ENCODE measurements at places on chromosomes 2 and 18.

DNA sequence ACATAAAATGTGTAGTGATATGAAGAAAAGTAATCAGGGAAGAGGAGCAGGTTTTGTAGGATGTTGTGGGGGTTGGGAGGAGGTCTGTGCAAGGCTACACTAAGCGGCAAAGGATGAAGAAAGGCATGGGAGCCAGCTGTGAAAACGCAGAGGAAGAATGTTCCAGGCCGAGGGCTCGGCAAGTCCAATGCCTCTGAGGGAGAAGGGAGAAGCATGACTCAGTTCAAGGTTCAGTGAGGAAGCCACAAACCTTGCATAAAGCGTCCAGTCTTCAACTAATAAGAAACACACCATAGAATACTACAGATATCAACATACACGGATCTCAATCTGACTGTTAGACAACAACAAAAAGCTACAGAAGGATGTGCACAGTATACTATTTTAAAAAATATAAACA is 16.2 kb downstream of the EPB41L3 start:
- DNase-seq: no peak

- no peak for DNase-seq
These were observed 217.8 kb downstream of the HAUS1 start for GRCh38 chr18:46321955-46322354.

- no peak for DNase-seq
These were observed 85.5 kb downstream of the HDAC4 start for GRCh38 chr2:239315308-239315707.

DNA sequence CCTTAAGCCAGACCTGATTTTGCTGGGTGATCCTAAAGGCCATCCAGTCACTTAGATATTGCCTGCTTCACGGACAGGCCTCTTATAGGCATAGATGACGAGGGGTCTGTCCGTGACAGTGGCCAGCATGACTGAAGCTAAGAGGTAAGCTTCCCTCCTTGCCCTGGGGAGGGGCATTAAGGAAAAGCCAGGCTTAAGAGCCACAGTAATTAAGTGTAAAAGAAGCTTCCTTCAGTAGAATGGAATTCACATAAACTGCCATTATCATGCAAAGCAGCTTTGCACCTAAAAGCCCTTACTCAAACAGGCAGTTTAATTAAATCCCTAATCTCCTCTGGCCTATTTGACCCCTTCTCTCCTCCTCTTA is 99.4 kb upstream of the PKDCC start:
- no peak for DNase-seq

DNA sequence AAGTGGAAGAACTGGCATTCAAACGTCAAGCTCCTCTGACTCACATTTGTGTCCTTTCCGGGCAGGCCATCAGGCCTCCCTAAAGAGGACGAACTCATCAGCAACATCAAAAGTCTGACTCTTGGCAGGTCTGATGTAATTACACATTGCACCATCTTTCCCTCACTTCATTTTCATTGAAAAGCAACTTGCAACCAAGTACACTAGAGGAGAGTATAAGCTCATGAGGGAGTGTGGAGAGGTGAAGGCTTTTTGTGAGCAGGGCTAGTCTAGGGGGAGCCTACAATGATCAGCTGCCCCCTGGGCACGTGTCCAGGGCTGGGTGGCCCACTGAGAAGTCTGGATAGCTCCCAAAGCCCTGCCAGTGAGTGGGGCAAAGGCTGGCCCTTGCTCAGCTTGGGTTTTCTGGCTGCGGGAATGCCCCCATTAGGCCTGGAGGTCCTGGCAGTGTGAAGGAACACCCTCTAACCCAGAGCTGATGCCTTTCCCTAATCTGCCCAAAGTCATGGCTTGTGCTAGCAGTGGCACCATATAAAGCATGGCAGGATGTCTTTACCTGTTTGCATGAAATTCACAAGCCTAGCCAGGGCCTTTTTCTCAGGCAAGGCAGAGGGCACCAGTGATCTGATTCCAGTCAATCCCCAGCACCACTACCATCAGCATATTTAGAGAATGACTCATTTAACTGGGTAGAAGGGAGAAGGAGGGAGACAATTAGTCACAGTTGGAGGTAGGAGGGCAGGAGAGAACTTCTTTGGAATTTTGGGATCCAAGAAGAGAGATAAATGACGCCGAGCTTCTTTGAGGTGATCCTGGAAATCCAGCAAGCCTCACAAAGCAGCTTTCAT is 8.5 kb upstream of the DAW1 start:
- DNase-seq: no peak

GRCh38 chr18:75364512-75365253 is 62.8 kb downstream of the SMIM21 start:
- no peak for DNase-seq

DNA sequence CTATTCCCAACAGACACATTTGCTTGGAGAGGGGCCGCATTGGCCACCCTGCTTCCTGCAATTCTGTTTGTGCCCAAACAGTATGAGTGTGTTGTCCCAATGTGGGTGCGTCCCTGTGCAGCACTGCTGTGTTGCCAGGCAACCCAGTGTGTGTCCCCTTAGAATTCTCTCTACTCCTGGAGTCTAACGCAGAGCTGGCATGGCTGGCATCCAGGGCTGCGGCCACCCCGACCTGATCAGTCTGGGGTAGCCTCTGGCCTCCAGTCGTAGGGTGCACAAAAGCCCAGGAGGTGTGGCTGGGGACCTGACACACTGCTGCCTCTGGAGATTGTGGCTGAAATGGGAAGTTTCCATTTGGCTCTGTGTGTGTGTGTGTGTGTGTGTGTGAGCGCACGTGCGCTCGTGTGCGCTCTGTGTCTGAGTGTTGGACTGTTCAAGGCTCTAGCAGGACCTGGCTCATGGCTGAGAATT is 48.0 kb downstream of the TEX44 start:
- no peak for DNase-seq

GRCh38 chr2:184534986-184535385 is 63.3 kb upstream of the ZNF804A start:
- no peak for DNase-seq

DNA sequence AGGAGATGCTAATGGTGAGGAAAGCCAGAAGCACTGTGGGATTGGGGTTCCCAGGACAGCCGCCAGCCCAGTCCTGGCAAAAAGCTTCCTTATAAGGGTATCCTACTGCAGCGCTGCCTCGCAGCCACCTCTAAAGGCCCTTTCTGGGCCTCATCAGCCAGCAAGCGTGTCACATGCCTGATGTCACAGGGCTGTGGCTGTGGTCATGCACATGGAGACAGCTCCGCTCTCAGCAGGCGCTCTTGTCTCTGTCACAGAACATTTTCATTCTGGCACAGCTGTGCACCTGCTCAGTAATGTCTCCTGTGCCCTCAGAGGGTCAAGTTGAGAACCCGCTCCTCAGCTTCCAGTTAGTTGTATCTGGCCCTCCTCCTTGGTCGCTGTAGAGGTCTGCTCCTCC is 17.7 kb upstream of the MAL start:
- DNase-seq: no peak

GRCh38 chr2:40395169-40396073 is 56.5 kb downstream of the SLC8A1 start:
- DNase-seq: no peak

- no peak for DNase-seq
These were observed 416.7 kb downstream of the ARHGAP15 start for GRCh38 chr2:143545949-143546255.

- DNase-seq: no peak
These were observed 111.5 kb upstream of the MEIS1 start for GRCh38 chr2:66323406-66323805.

DNA sequence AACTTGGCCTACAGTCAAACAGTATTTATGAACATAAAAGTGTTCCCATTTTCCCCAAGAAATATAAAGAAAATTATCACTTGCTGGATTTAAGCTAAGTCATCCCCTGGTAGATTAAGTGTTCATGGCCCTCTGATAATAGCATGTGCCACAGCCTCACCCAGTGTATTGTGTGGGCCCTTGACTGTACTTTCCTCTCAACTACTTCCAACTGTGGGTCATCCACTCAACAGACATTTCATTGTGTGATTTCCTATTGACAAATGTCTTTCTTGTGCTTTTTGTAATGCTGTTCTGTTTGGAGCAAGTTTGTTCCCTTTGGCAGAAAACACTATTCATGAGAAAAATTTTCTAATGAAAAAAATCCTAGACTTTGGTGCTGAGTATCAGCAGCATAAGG is 48.4 kb upstream of the TMEM17 start:
- no peak for DNase-seq

- no peak for DNase-seq
These were observed 146.5 kb downstream of the SH3BP4 start for GRCh38 chr2:235098269-235098668.

- DNase-seq: peak; percentile 53
These were observed 659 bp downstream of the CHMP1B start for GRCh38 chr18:11851806-11852337.

GRCh38 chr2:192901446-192901845 is 706.7 kb upstream of the TMEFF2 start:
- DNase-seq: no peak

DNA sequence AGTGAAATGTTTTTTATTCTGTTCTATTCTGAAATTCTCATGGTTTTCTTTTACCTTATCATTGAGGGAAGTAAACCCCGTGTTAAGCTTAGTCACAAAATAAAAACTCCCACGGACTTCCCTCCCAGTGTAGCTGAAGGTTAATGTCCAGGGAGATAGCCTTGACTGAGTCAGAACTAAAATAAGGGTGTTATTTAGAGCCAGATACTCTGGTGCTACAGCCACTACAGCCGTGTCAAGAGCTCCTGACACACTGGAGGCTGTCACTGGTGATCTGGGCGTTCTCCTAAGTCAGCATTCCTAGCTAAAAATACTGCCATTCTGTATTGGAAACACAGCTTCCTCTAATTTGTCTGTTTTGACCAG is 82.0 kb upstream of the RANBP2 start:
- no peak for DNase-seq

GRCh38 chr2:85248773-85249509 is 78.8 kb downstream of the TGOLN2 start:
- DNase-seq: no peak

DNA sequence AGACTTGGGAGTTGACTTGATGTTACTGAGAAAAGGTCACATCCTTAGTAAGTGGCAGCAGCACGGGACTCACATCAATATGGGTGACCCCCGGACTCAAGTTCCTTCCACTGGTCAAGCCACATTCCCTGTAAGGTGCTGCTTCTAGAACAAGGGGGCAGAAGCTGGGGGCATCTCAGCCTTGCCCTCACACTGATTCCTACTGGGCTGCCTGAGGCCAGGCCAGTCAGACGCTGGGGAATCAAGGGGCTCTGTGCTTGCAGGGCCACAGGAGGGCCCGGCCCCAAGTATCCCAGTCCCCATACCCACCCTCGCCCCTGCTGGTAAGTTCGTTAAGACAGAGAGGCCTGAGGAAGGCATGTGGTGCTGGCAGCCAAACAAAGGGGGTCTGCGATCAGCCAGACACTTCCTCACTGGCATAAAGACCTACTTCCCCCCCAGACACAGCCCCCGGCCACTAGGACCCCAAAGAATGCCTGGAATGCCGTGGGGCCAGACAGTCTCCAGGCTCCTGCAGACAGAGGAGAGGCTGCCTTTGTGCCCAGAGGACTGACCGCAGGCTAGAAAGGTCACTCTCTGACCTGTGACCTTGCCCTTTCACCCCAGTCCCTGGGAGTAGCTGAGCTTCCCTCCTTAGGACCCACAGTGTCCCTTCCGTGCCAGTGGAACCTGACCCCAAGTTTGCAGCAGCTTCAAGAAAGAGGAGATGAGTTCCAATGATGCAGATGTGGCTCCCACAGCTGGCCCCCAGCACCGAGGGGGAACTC is 83.6 kb downstream of the HS1BP3 start:
- DNase-seq: no peak

DNA sequence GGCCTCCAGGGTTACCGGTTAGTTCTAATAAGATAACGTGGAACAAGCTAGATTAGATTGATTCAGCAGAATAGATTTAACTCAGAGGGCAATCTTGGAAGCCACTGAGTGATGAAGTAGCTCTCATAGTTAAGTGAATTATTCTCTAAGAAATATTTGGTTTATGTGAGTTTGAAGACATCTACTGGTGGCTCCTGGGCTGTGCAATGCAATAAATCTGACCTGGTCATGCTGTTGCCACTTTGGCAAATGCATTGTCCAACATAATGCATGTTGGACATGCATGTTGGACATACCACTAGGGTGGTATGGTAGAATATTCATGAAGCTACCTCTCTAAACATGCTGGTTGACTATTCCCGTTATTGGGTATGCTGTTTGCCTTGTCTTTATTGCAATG is 493.7 kb upstream of the VRK2 start:
- DNase-seq: no peak

DNA sequence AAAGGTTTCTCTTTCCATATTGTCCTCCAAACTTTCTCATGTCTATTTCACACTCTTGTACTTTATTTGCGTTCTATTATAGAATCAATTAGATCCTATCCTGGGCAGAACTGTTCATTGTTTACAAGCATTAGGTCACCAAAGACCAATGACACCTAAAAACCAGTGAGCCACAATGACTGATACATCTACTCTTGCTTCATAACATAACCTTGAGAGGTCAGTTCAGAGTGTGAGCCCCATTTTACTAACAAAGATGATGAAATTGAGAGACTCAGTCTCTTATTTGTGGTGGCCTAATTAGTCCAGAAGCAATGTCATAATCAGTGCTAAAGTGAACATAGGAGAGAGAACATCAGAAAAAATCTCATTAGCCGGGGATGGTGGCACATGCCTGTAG is 248.9 kb upstream of the RBBP8 start:
- DNase-seq: no peak
